Regular cardiac myocyte (primary cell): ENCODE measurements at places on chromosomes 11 and 22. TPM values are rescaled to one million over a fixed set of nuclear protein-coding genes. Genes with fewer than 3 reads are reported as not detected.

The CASP12 gene
- under 0.01 TPM in 1 of 2 replicates, not detected in the other for total RNA-seq

The TSPAN32 gene
- total RNA-seq, result not detected in 2 replicates

The ST14 gene
- total RNA-seq, result under 0.01 TPM in 2 replicates

The OR6A2 gene
- 0.19 and 0.28 TPM in 2 replicates for total RNA-seq

The CFAP300 gene
- total RNA-seq, result 8.7 and 9.4 TPM in 2 replicates
